ENCODE measurements at places on chromosomes 1 and 21.

- DNase-seq = no peak
Measured at GRCh38 chr1:166789286-166789685, 50.0 kb upstream of the POGK start.

GRCh38 chr1:25150985-25151495 is 81.3 kb downstream of the SYF2 start:
- no peak for DNase-seq

DNA sequence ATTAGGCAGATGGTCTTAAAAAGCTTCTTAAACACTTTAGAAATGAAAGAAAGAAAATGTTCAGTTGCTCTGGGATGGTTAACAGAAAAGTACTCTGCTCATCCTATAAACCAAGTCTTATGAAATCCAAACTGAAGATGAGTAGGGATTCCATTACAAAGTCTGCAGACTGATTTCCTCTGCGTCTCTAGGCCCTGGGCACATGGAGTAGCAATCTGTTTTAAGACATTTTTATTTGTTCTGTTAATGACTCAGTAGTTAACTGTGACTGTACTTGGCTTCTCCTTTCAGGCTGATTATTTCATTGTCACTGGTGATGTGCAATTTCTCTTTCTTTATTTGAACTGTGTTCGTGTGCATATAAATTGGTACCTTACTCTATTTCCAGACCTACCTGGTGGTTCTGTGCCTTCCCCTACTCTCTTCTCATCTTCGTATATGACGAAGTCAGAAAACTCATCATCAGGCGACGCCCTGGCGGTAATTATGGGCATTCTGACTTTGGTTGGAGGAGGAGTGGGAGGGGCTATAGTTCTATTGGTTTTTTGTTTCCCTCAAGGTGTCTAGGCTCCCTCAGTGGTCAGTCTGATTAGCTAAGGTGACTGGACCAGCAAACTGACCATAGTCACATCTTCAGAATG is 30.6 kb downstream of the ATP1A1 start:
- DNase-seq = no peak

DNA sequence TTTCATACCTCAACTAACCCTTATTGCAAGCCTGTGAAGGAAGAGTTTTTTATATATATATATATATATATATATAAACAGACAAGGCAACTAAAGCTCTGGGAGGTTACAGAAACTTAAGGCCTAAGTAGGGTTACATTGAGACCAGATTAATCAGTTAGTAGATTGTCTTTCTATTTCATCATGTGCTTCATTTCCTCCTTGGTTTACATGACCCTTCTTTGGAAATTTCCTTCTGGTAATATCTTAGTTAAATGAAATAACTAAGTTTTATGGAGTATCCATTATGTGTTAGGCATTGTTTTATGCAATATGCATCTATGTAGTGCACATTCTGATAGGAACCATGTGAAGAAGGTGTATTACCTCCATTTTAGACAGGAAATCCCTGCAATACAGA is 112.7 kb downstream of the FGGY start:
- no peak for DNase-seq

DNA sequence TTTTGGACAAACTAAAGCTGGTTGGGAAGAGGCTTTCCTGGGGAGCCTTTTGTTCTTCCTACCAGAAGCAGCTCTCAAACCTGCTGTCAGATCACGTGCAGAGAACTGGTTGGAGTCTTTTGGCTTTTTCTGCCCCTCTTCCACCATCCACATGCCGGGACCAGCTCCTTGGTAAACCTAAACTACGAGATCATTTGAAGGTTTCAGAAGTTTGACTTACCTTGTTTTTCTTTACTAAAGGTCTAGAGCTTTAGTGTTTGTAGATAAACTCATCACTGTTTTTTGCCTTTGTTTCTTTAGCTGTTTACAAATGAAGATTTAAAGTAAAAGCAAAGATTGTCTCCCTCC is 113.4 kb downstream of the HLX start:
- DNase-seq = no peak

DNA sequence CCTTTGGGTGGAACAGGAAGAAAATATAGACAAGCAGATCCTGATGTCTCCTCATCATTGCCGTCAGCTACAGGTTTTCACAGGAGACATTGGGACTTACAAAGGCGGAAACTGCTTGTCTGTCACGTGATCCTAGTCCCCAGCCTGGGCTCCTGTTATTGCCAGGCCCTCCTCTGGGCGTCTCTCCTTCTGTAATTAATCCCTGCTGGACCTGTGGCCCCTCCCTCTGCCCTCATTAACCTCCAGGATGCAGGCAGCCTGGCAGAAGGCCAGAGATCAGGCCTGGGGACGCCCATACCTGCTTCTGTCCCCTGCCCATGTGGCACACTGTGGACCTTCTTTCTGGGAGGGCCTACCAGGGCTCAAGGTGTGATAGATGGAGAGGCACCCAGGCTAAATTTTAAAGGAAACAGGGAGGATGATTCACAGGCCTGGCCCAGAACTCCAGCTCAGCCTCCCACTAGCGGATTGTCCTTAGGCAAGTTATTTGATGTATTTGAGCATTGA is 2.4 kb downstream of the S100A5 start:
- no peak for DNase-seq

- DNase-seq = no peak
Measured at GRCh38 chr1:107459204-107459904, 318.5 kb downstream of the NTNG1 start.

- no peak for DNase-seq
Measured at GRCh38 chr1:223216531-223217205, 73.6 kb upstream of the TLR5 start.

DNA sequence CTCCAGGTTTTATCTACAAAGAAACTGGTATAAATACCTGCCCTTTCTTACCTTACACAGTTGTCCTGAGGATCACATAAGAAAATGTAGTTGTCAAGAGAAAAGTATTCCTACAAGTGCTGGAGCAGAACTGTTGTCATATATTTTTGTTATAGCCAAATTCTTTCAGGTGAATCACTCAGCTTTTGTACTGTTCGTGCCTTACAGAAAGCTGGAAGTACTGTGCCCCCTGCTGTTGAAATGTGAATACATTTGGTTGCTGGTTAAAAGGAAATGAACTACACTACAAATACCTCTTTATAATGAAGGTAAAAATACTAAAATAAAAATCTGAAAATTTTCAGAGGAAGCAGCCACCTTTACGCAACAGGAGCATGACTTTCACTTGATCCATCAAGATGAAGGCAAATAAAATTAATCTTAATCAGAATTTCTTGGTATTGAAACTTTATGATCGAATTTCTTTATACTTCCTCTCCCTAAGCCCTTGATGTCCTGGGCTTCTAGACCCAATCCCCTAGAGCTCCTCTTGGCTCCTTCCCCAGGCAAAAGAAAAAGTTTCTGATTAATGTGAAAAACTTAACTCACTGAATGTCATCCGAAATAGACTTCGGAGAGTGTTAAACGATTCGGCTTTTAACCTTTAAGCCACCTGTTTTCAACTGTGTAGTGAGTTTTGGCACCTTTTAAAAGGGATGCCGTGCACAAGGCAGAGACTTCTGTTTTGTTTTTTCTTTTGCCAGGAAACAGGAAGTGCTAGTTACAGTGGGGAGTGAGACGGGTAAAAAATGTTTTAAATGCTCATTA is 12.5 kb downstream of the CHML start:
- DNase-seq = peak; percentile 48

GRCh38 chr1:234528074-234528865 is 49.3 kb upstream of the TARBP1 start:
- no peak for DNase-seq

DNA sequence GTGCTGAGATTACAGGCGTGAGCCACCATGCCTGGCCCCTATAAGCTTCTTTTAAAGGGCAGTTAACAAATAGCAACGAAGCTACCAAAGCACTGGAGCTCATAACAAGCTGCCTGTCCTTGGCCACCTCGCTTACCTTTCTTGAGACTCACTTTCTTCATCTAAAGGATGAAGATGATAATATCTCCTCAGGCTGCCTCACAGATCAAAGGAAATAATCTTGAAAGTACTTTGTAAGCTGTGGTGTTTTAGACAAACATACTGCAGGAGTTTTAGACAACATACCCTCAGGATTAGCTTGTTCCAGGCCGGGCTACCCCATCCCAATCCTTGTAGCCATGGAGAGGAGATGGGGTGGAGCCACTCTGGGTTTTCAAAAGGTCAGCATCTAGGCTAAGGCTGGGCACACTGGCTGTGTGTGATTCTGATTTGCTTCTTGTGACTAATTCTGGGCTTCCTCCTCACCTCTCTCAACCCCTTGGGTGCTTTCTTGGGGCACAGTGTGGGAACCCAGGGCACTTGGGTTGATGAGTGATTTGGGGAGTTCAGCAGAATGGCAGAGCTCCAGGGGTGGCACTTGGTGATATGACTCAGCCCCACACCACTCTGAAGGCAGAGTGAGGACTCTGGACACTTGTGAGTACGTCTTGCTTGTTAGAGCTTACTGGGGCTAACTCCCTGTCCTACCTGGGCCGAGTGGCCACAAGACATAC is 5.2 kb downstream of the GPR25 start:
- no peak for DNase-seq

DNA sequence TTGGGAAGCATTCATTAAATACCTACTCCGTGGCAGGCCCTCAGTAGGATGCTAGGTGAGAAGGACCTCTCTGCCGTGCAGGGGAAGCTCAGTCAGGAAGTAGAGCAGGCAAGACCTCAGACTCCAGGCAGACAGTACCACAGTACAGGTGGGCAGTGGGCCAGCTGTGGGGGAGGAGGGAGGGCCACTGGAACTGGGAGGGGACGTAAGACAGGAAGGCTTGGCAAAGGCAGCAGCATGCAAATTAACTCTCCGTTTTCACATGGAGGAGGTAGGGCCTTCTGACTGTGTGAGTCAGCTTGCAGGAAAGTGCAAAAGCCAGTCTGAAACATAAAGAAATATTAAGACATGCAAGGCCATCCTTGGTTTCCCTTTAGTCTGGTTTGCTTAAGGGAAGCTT is 157.7 kb downstream of the TRIM33 start:
- peak; percentile 86 for DNase-seq

- DNase-seq = no peak
Measured at GRCh38 chr21:42862774-42863503, 16.4 kb downstream of the WDR4 start.

- no peak for DNase-seq
Measured at GRCh38 chr1:164592634-164593033, 33.6 kb downstream of the PBX1 start.

DNA sequence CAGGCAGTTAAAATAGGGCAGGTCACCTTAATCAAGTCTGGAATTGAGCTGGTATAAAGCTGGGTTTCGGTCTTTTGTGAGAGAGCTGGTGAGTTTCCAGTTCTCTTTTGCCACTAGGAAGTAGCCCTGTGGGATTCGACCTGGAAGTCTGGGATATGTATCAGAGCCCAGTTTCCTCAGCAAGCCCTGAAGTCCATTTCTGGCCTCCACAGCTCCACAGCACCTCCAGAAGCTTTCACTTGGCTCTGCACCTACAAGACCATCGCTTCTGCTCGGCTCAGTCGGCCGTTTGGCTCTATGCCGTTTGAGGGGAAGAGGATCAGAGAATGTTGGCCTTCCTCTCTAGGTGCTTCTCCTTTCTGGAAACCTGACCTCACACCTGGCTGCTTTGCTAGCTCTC is 148.0 kb downstream of the GALNT2 start:
- peak; percentile 42 for DNase-seq

- peak; percentile 68 for DNase-seq
Measured at GRCh38 chr1:7942214-7942921, 1.7 kb upstream of the TNFRSF9 start.

DNA sequence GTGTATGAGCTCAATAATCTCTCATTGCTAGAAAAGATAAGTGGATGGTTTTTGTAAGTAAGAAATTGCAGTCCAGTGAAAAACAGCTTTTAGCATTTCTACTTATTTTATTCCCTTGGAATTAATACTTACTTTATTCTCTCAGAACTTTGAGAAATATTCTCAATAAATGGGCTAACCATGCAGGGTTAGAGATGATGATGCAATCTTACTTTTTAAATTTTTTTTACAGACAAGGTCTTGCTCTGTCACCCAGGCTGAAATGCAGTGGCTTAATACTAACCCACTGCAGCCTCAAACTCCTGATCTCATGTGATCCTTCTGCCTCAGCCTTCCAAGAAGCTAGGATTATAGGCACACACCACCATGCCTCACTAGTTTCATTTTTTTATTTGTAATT is 440.8 kb upstream of the ZP4 start:
- no peak for DNase-seq

GRCh38 chr1:25700144-25700523 is 83.5 kb downstream of the MAN1C1 start:
- peak; percentile 91 for DNase-seq

DNA sequence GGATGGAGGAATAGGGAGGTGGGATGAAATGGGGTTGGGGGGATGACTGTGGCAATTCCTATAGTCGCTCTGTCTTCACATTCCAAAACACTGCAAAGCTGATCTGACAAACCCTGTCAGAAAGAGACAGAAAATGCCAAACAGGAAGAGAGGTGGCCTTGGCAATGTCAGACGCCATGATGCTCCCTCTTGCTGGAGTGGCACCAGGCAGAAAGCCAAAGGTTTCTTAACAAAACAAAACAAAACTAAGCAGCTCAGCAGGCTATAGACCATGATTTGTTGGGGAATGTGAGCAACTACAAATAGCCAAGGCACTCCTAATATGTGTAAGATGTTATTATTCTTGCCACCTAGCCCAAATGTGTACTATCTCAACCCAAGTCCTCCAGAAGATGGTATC is 42.9 kb upstream of the PLA2G2C start:
- peak; percentile 39 for DNase-seq

DNA sequence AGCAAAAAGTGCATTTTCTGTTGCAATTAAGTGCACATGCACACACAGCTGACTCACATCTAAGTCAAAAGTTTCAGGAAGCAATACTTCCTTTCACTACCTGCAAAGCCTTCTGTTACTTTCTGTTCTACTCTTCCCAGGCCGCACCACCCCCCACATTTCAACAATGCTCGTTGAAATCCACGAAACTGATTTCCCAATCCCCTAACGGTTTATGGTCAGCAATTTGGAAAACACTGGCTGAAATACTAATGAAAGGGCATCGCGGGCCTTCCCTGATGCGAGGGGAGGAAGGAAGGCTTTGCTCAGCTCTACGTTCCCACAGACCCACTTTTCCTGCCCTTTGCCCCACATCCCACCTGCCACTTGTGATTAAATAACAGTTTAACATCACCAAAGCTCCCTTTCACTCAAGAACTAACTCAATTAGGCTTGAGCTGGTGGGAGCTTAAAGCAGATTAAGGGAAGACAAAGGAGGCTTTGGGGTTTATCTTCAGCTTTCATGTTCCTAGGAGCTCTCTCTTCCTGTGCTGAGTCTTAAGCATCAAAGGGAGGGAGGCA is 243.2 kb upstream of the RAB4A start:
- DNase-seq = peak; percentile 74

All from lung (tissue), 17 donors.